C1 segment of cervical spinal cord (tissue), 14 donors: ENCODE measurements at places on chromosomes 1 and 21.

DNA sequence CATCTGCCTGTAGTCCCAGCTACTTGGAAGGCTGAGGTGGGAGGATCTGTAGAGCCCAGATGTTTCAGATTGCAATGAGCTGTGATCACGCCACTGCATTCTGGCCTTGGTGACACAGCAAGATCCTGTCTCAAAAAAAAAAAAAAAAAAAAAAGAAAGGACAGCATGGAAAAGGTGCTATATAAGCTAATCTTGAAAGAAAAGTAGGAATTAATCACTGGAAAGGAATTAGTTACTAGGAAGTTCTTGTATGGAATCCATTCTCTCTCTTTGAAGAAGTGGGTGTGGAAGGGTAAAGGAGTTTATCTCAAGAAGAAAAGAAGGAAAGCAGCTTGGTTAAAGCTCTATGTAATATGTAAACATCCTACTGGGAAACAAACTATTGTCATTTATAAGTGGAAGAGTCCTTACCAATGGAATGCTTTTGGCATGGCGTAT lies 339.2 kb downstream of the DPYD start:
- no peak for DNase-seq

DNA sequence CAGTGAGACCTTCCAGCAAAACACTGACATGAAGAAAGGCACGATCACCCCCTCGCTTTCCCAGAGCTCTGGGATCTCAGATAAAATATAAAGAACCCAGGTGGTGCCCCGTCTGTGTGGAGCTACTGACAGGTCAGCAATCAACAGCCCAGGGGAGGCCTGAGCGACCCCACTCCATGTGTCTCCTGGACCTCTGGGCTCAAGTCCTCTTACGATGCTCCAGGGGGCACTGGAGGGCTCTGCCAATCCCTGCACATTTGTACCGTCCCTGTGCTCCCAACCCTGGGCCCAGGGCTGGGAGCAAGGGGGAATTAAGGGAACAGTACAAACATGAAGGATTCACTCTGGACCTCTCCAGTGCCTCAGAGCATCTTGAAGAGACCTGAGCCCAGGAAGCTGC lies 12.5 kb downstream of the S100A7A start:
- DNase-seq, result no peak

DNA sequence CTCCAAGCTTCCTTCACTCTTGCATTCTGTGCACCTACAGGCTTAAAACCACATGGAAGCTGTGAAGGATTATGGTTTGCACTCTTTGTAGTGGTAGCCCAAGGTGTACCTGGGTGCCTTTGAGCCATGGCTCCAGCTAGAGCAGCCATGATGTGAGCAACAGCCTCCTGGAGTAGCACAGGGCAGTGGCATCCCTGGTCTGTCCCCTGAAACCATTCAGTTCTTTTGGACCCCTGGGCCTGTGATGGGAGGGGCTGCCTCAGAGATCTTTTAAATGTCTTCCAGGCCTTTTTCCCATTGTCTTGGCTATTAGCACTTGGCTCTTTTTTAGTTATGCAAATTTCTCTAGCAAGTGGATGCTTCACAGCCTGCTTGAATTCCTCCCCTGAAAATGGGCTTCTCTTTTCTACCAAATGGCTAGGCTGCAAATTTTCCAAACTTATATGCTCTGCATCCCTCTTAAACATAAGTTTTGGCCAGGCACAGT lies 47.4 kb downstream of the CLCA4 start:
- DNase-seq, result no peak

- DNase-seq, result no peak
Measured at GRCh38 chr1:49694251-49694827, 329.4 kb downstream of the AGBL4 start.

GRCh38 chr21:25944082-25944481 lies 209.3 kb downstream of the GABPA start:
- DNase-seq, result no peak

GRCh38 chr1:33328817-33329216 lies 7.9 kb upstream of the A3GALT2 start:
- DNase-seq, result no peak

GRCh38 chr1:96073100-96073499 lies 648.5 kb upstream of the PTBP2 start:
- no peak for DNase-seq

DNA sequence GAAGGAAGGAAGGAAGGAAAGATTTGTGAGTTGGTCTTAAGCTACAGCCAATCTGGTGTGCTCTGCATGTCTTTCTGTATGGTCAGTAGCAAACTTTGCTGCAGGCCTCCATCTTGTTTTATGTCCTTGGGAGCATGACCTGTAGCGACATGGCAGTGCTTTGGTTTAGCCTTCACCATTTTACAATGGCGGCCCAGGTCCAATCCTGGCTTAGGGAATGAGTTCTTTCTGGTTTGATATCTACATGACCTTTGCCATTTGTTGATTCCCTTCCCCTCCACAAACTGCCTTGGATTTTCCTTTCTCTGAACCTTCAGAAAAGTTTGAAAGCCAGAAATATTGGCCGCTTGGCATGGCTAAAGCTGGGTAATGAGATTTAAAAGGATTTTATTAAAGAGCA lies 30.5 kb upstream of the TSPEAR start:
- no peak for DNase-seq

DNA sequence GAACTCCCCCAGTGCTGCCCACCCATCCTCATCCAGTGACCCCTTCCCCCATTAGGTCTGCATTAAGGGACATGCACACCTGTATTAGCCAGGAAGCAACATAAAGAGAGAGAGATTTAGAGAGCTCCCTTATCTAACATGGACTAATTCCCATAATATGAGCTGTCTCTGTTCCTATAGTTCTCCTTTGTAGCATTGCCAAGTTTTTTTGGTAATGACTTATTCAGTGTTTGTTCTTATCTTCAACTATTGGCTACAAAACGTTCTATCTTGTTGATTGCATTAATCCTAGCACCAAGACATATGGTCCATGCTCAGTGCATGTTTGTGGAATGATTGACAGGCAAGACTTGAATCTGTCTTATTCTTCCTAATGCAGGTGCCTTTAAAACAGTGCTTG lies 264.0 kb downstream of the ADGRL2 start:
- DNase-seq, result no peak
